ENCODE measurements at places on chromosomes 6 and 20.
A peak's percentile ranks its signal among the peaks of the same experiment; 100 is the strongest.

DNA sequence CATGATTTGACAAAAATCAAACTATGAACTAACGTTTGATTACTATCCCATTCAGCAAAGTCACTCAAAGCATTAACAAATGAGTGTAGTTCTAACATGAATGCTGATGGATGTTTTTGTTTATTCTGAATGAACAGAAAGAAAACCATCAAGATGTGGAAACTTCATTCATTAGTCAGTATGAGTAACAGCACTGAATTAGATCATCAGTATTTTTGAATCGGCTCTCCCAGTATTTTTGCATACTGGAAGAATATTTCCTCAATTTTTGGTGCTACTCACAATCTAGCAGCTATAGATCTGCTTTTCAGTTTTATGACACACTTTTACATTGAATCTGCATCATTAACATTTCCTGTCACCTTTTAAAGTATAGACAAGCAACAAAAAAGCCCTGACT lies 63.8 kb upstream of the CD83 start:
- DNase-seq = no peak

DNA sequence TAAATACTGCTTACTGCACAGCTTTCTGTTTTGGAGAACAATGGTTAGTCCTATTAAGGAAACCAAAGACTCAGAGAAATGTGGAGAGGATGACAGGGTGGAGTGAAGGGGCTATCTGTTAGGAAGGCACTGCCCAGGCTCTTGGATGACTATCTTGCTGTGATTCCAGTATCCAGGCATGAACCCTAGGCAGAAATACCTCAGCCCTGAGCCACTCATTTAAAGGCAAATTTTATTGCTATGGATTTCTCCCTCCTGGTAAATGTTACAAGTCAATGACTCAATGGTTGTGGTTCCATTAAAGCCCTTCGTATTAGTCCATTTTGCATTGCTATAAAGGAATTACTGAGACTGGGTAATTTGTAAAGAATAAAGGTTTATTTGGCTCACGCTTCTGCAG lies 25.9 kb downstream of the ADGRF4 start:
- DNase-seq = no peak

DNA sequence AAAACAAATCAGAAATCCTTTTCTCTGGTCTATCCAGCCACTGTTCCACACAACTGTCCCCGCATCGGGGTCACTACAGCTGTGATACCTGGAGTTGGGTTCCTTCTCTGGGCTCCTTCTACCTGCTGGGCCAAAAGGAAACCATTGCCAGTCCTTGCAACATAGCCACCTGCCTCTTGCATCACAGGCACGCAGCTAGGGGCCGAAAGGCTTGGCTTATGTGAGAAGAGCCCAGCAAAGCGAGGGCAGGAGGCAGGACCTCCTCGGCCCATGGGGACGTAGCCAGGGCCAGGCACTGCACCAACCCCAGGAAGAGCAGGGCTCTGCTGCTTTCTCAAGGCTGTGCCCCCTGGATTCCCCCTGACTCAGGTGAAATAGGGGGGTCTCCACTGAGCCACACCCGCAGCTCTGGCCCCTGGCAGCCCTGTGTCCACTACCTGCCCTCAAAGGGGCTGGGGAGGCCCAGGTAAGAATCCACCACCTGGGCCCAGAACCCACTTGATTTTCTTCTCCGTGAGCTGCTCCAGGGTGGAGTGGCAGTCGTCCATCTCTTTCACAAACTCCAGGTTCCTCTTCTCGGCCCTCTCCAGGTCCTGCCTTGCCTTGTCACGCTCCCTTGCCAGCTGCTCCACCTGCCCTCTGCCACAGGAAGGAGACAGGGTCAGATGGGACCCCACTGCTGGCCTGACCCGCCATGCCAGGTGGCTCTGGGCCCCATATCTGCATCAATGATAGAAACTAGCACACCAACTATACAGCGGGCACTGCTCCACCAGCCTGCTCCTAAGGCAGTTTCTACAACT lies 88.9 kb downstream of the GINS1 start:
- DNase-seq = no peak

GRCh38 chr6:33312361-33313104 lies 1.3 kb downstream of the TAPBP start:
- DNase-seq = peak; percentile 94

GRCh38 chr6:166474721-166475565 lies 92.2 kb upstream of the MPC1 start:
- DNase-seq = no peak

GRCh38 chr20:4216866-4217265 lies 201.5 kb upstream of the RNF24 start:
- no peak for DNase-seq

GRCh38 chr6:31829633-31830283 lies 2.2 kb downstream of the HSPA1B start:
- peak; percentile 63 for DNase-seq

DNA sequence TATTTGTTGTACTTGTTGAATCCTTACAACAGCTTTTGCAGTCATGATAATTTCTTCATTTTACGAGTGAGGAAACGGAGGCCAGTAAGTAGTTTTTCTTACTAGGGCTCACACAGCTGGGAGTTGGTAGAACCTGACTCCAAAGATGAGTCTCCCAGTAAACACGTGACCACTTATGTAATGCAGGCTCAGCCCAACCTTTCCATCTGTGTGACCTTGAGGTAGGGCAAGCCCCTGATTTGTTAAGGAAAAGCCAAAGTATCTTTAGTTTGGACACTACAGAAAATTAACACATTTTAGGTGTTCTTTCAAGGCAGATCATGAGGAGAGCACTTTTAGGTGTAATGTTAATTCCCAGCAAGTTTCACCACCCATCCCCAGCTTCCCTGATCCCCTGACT lies 111.3 kb downstream of the LRRC1 start:
- DNase-seq = no peak

DNA sequence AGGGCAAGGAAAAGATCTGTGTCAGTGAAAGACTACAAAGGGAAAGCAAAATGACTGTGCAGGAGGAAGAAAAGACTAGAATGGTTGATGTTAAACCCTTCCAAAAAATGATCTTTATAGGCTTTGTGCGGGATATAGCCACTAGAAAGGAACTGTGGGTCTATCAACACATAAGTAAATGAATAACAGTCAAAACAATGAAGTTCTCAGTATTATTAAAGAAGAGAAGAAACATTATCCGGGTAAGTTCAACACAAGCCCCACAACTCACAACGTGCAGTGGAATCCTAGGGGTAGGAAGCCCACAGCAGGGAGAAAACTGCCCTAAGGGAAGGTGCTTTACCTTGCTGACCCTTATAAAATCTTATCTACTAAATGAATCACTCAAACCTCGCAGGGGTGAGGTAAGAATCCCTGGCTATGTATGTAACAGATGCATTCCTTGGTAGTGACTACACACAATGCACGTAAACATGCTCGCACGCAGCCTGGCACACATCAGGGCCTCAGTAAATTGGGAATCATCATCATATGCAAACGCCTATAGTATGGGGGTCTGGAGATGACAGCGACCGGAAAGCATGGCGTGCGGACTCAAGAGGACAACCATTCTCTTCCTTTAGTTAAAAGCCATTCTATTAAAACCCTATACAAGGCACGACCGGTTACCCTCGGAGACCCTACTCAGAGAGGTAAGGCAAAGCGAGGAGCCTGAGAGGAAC lies 11.3 kb downstream of the TFAP2A start:
- DNase-seq = no peak

DNA sequence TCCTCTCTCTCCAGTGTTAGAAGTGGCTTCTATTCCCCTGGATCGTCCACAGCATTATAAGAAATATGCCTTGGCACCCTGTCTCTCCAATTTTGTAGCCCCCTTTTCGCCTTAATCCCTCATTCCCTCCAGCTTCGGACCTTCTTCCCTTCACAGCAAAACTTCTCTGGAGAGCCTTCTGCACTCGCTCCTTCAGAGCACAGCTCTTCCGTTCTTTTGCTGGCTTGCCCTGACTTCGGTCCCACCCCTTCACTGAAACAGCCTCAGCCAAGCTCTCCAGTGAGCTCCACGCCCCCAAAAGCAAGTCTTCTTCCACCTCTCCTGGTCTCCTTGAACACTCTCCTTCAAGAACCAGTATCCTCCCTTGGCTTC lies 134.7 kb upstream of the RNF24 start:
- DNase-seq = no peak

GRCh38 chr6:79152269-79152737 lies 74.2 kb upstream of the PHIP start:
- DNase-seq = no peak

- no peak for DNase-seq
These were observed 13.6 kb upstream of the ZBTB9 start for GRCh38 chr6:33440649-33441309.

- DNase-seq = no peak
These were observed 23.7 kb downstream of the RIOK1 start for GRCh38 chr6:7413151-7413823.

GRCh38 chr20:48336597-48336996 lies 491.2 kb downstream of the PREX1 start:
- no peak for DNase-seq

GRCh38 chr6:30334075-30334783 lies 7.5 kb downstream of the TRIM39 start:
- DNase-seq = no peak

DNA sequence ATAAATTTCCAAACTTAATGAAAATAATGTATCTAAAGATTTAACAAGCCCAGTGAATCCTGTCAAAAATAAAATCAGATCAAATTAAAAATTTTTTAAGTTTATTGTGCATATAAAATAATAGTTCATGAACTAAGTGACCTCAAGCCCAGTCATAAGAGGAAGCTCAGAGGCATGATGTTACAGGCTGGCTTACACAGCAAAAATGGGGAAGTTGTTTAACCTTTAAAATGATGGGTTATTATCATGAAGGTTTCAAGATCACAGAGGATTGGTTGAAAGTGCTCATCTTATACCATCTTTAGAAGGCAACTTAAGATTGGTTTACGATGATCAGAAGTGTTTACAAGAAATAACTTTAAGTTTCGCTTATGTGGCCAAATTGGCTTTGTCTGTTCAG lies 102.5 kb downstream of the PAK5 start:
- no peak for DNase-seq

- DNase-seq = no peak
These were observed 2.9 kb upstream of the RAMACL start for GRCh38 chr6:166589337-166589731.

GRCh38 chr6:43922426-43923375 lies 152.7 kb downstream of the VEGFA start:
- no peak for DNase-seq

Data from CD4-positive, alpha-beta T cell treated with Interleukin-12 subunit alpha and Interleukin-12 subunit beta, for 1 hour (primary cell).